ENCODE measurements at places on chromosomes 6 and 20. TPM values are rescaled to one million over a fixed set of nuclear protein-coding genes. Genes with fewer than 3 reads are reported as not detected.

Gene PCSK2
- total RNA-seq = 0.32 TPM

Gene CALHM4
- not detected for total RNA-seq

GRCh38 chr20:7977709-7978108, 37.5 kb upstream of the HAO1 start:
- DNase-seq = no peak

DNA sequence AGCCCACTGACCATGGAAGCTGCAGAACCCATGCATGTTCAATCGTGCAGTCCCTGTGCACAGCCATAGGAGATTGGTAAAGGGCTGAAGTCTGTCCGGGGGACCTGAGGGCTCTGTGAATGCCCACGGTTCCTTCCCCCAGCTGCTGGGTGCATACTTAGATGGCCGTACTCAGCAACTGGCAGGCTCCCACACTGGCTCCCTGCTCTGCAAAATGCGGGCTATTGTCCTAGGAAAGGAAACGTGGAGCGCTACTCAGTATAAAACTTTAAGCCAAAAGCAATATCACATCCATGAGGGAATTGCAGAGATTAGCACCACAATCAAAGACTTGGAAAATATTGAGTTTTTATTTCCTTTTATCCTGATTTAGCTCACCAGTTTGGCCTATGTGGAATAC, 202.0 kb downstream of the WDR27 start:
- DNase-seq = no peak

DNA sequence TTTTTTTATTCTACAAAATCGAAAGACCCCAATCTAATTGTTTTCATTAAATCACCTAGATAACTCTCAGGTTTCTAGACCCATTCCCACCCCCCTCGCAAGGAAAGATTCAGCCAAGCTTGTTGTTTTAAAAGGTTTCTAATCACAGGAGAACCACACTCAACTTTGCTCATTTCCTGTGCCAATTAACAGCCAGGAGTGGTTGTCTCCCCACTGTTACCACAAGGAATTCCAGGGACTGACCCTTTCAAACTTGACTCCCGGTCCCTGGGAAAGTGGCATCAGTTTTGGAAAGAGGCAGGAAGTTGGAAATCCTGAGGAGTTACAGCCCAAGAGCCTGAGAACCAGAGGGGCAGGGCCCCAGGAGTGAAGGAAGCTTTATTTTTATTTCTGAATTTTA, 561.3 kb upstream of the JAG1 start:
- no peak for DNase-seq

DNA sequence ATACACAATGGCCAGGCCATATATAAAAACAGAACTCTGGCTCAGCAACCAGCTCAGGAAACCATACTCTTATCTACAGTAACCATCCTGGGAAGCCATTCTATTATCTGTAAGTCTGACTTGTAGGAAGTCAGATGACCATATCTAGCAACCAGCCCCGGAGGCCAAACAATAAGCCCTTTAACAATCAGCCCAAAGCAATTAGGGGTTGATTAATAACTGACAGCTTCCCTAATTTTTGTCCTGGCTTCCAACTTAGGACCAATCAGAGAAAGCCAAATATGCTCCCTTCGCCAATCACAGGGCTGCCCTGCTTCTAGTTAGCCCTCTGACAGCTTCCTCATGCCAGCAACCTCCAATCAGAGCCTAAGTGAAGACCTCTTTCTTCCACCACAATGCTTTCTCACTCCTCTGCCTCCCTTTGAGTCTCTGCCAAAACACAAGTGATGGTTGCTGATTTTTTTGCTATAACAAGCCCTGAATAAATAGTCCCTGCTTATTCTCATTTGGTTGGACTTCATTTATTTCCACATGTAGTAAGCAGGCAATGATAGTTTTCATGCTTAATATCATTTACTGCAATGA, 37.8 kb upstream of the STXBP5 start:
- DNase-seq = no peak

DNA sequence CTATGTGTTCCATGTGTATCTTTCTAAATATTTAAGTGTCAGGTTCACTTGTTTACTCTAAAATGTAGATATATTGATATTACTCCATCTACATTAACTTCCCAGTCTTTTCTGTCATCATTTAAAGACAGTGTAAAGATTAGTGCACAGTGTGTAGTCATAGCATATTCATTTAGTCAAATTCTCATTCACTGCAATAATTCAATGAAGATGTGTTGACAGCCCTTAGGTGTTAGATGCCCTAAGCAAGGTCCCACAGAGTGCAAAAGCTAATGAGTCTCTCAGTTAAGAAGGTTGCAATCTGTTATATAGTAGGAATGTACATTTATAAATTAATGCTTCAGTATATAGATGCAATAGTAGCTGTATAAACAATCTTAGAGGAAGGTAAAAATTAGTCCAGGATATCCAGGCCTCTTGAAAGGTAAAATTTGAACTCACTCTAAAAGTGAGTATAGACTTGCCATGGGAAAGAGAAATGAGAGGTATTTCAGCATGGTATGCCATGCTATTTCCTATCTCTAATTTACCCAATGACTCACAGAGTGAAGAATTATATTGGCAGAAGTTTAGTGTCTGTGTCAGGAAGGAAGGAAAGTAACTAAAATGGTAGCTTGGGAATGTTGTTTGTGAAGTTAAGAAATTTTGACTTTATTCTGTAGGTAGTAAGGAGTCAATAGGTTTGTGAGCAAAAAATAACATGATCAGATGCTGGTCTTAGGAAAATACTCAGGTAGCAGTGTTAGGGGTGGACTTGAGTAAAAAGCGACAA, 969.9 kb upstream of the CITED2 start:
- no peak for DNase-seq

Measured in colonic mucosa (tissue), 4 donors.